Activated T-helper 1 cell treated with Interleukin-2 at 50 U/mL for 16 hours (primary cell): ENCODE measurements at places on chromosomes 2 and 18.

DNA sequence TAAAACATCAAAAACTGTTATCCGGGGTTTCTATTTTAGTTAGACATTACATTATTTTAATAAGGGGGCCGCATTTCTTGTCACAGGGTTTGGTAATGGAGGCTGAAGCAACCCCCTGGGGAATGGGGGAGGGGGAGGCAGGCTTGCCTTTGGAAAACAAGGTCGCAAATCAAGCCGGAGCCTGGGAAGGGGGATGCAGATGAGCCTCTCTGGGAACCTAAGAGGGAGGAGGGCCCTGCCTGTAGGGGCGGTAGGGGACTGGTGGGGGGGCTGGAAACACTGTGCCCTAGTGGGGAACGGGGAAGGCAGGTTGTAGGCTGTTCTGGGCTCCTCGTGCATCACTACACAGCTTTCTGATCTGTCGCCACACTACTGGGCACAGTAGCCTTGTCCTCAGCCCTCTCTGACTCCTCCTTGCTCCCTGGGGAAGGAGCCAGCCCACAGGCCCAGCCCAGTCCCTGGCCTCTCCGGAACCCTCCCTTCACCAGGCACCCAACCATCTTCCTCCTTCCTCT lies 170.2 kb upstream of the SMAD2 start:
- no peak for DNase-seq

DNA sequence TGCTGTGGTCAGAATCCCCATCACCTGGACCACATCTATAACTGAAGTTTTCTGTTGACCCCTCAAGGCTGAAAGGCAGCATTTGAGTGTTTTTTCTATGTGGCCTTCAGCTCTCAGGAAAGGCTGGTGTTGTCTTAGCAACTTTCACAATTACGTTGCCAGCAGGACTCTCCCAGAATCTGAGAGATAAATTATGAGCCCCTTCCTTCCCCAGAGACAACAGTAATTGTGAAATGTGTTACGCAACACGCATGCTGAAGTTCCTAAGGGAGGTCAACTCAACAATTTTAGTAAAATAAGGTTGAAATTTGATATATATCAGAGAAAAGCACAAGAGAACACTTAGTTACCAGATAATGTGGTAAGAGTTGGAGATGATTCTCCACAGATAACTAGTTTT lies 216.5 kb upstream of the SLC8A1 start:
- no peak for DNase-seq

DNA sequence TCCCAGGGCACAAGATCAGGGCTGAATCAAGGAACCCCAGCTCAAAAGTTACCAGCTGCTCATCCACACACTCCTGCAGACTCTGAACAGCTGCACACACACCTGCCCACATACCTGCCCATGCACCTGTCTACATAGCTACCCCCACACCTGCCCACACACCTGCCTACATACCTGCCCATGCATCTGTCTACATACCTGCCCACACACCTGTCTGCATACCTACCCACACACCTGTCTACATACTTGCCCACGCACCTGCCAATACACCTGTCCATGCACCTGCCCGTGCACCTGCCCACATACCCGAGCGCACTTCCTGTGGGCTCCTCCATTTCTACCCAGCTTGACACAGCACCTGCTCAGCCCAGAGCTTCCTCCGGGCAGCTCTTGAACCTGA lies 122.8 kb upstream of the AGAP1 start:
- no peak for DNase-seq

GRCh38 chr18:12302391-12303147 lies 5.5 kb upstream of the TUBB6 start:
- no peak for DNase-seq

DNA sequence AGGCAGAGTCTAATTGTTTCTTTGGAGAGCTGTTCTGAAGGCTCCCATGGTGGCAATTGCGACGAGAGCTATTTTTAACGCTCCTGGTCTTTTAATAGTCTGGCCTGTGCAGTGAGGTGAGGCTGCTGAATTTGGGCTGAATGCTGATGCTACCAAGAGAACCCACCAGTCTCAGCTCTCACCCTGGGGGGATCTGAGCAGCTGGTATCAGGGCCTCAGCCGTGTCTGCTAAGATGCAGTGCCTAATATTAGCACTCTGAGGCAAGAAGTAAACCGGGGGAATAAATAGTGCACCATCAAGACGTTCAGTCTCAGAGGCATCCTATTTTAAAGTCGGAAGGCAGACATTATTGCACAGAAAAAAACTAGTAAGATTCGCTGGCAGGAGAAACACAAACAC lies 214.8 kb upstream of the PID1 start:
- DNase-seq = no peak

DNA sequence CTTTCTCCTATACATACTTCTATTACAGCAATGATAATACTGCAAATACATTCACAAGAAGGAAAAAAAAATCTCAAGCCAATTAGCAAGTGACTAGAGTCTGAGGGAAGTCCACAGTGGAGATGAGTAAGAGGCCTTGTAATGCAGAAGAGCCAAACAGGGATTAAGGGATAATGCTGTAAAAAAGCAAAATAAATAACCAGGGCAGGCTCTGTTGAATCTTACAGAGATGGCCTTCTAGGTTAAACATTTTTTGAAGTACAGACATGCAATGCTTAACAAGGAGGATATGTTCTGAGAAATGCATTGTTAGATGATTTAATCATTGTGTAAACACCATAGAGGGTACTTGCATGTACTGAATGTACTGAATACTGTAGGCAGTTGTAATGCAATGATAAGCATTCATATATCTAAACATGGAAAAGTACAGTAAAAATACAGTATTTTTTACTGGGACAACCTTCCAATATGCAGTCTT lies 122.1 kb upstream of the RMDN2 start:
- no peak for DNase-seq

- no peak for DNase-seq
Measured at GRCh38 chr18:48835119-48835518, 115.6 kb downstream of the SMAD7 start.

- DNase-seq = no peak
Measured at GRCh38 chr18:66638856-66639629, 35.2 kb upstream of the CDH19 start.

DNA sequence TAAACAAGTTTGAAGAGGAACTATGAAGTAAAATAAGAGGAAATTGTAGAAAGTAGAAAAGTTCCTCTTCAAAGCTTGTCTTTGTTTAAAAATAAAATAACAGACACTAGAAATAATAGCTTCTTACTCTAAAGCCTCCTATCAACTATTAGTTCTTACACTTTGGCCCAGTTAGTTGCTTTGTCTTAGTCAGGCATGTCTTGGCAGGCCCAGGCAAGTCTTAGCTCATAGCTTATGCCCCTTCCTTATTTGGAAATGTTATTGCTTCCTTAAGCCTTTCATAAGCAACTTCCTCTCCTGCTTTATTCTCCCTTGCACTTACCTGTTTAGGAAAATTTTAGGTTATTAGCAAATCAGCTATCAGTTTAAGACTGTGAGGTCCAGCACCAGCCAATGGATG lies 950.6 kb upstream of the LRATD1 start:
- no peak for DNase-seq

DNA sequence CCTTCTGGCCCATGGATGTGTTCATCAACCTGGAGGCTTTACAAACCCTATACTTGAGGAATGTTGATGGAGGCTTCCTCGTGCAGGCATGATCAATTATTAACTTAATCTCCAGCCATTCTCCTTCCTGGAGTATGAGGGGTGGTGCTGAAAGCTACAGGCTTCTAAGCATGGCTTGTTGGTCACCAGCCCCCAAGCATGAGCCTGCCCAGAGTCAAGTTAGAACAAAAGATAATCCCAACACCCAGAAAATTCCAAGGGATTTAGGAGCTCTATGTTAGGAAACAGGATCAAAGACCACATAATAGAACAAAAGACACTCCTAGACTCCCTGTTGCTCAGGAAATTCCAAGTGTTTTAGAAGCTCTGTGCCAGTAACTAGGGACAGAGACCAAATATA lies 63.1 kb downstream of the FAM171B start:
- no peak for DNase-seq

DNA sequence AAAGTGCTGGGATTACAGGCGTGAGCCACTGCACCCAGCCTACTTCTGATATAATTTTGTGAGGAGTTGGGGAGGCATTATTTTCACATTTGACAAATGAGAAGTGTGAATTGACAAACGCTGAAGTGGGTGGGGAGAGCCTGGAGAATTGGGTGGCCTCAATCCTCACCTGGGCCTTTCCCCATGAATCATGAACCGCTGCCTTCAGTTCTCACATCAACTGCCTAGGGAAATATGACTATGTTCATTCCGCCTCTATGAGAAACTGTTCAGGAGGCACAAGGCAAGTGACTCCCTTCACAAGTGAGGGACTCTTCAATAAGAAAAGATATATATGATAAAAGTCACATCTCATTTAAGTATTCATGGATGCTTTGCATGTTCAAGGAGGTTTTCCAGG lies 96.6 kb upstream of the RND3 start:
- no peak for DNase-seq

DNA sequence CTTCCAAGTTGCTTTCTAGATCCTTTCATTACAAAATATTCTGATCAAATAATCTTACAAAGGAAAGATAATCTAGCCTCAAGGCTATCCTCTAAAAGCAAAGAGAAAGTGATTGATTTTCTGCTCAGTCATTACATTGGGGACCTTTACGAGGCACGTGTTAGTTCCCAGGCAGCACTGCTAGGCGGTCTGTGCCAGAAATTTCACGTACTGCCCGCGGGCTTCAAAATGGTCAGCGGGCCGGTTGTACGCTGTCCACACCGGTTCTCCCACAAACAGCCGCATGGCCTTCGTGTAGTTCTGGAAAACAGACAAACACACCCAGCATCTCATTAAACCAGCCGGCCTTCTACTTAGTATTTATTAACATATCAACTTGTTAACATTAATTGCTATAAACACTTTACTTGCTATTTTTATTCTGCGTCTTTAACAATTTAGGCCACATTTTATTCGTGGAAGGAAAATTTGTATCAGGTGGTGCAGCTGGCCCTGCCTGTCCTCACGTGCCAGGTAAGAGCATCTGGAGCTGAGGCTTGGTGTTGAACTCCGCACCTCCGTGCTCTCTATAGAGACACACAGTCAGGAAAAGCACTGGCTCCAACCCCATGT lies 20.4 kb downstream of the ADI1 start:
- no peak for DNase-seq

GRCh38 chr2:131201098-131201497 lies 8.2 kb upstream of the POTEE start:
- no peak for DNase-seq

DNA sequence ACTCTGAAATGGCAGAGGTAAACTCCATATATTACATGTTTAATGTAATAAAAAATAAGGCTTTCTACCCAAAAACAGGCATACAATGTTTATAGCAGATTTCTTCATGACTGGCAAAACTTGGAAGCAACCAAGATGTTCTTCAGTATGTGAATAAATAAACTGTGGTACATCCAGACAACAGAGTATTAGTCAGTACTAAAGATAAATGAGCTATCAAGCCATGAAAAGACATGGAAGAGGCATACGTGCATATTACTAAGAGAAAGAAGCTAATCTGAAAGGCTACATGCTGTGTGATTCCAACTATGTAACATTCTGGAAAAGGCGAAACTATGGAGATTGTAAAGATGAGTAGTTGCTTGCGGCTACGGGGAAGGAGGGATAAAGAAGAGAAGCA lies 97.4 kb downstream of the OSR1 start:
- no peak for DNase-seq

GRCh38 chr2:239667431-239667985 lies 266.7 kb upstream of the HDAC4 start:
- no peak for DNase-seq

GRCh38 chr2:7516484-7517063 lies 599.4 kb downstream of the RNF144A start:
- no peak for DNase-seq

- DNase-seq = no peak
Measured at GRCh38 chr2:216857131-216857550, 2.7 kb downstream of the TNP1 start.

- no peak for DNase-seq
Measured at GRCh38 chr2:177183860-177184259, 28.7 kb upstream of the HNRNPA3 start.

GRCh38 chr2:239955989-239956817 lies 68.9 kb downstream of the NDUFA10 start:
- DNase-seq = no peak

DNA sequence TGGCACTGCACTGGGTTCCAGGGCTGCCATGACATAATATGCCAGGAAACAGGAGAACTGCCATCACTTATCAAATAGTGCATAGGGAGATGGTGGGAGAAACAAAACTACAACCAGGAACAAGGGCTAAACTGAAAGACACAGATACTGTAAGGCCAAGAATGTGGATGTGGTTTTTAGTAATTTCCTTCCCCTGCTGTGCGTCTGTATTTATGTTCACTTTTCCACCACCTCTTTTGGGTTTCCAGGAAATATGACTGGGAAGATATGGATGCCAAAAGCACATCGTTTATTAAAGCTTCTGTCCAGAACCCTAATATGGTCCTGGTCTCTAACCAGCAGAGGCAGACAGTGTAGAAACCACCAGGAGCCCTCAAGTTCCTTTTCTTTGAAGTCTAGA lies 759.7 kb upstream of the FANCL start:
- DNase-seq = no peak

DNA sequence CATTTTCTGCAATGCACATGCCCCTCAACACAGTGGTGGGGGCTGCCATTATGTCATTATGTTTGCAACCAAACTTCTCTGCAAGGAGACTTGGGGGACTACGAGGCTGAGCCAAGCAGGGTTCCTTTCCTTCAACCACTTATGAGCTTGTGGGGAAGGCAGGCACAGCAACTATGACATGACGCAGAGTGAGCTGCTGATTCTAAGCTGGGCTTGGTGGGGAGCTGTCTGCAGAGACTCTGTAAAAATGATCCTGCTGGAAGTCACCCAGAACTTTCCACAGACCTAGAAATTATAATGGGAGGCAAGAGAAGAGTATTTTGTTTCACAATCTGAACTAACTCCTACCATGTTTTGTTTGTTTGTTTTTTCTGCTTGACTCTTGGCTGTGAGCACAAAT lies 55.6 kb downstream of the INPP5D start:
- DNase-seq = no peak

DNA sequence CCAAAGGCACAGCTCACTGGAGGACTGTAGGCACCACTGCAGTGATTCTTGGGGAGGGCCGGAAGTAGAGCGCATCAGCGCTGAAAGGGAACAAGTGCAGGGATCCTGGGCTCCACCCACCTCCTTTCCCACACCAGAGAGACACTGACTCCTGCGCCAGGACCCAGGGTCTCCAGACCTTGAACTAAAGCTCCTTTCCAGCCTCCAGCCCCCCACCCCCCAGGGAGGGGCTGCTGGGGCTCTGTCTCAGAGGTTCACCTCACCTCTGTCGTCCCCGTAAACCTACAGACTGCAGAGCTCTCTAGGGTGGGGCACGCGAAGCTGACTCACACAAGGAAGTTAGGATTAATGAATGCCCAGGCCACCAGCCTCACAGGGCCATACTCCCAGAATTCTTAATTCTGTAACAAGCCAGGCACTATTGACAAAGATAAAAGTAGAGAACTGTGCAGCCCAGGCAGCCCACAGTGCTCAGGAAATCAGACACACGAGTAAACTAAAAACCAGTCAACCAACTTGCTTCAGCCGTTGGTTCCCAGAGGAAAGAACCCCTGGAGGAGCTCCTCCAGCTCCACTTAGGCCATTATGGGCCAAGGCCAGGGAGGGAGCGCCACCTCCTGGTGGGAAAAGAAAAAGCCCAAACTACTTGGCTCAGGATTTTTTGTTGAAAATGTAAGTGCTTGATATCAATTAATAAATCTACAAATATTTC lies 45.1 kb upstream of the ACAA2 start:
- peak; percentile 32 for DNase-seq
